ENCODE measurements at places on chromosomes 4 and X.

GRCh38 chr4:110454441-110454840 lies 21.5 kb upstream of the ENPEP start:
- DNase-seq: no peak

DNA sequence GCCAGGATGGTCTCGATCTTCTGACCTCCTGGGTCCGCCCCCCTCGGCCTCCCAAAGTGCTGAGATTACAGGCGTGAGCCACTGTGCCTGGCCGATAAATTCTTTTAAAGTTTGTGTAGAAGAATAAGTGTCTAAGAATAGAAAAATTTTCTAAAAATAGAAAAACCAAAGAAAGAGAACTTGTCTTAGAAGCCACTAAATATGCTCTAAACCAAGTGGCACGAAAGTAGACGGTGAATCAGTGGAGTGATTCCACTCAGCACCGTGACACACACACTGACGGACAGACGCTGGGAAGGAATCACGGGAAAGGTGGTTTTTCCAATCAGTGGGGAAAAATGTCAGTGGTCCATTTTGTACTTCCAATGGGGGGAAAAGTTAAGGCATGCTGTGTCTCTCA lies 72.7 kb upstream of the PSAPL1 start:
- DNase-seq: no peak

- DNase-seq: no peak
Measured at GRCh38 chr4:125350470-125351135, 35.8 kb downstream of the FAT4 start.

DNA sequence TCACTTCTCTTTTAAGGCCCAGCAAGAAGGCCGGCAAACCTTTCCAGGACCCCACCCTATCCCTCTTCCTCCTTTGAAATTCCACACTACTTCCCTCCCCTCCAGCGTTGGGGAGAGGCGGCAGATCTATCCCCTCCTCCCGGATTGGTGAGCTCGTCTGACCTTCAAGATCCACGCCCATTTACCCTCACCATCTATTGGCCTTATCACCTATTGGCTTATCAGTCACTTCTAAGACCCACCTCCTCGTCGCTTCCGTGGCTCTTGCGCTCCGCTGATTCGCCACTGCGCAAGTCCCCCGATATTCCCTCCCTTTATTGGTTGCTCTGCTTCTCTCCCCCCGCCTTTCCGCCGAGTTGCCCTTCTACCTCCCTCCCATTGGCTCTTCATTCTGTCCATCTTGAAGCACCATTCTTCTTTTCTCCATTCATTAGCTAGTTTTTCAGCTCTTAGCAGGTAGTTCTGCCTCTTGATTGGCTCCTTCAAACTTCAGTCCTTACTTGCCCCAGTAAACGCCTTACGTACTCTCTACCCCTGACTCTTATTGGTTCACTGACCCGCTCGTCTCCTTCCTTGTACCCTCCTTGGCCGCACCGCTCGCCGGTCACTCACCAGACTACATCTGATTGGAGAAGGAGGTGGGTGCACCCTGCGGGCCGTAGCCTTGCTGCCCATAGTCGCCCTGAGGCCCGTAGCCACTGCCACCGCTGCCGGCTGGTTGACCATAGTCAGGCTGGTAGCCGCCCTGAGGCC lies 4.8 kb upstream of the PRICKLE3 start:
- peak; percentile 77 for DNase-seq

- DNase-seq: no peak
Measured at GRCh38 chrX:108090491-108091263, 665 bp downstream of the PSMD10 start.

GRCh38 chr4:95499291-95499696 lies 49.5 kb downstream of the UNC5C start:
- DNase-seq: no peak

DNA sequence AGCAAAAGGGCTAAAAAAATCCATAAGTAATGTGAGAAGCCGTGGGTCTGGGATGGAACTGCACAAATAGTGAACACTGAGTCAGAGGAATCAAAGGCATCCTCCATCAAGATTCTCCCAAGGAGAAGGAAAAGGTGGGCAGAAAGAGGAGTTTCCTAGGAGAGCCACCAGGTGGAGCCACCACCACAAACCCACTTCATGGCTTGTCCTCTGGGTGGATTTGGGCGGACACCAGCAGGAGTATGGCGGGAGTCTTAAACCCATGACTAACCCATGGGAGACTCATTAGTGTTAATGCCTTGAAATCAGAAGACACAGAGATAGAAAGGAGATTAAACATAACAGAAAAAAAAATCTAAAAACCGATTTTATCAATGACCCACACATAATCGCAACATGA lies 147.7 kb downstream of the SH3KBP1 start:
- DNase-seq: peak; percentile 54

- no peak for DNase-seq
Measured at GRCh38 chr4:182528819-182529218, 285.6 kb downstream of the TENM3 start.

GRCh38 chr4:52199574-52200338 lies 148.7 kb downstream of the SPATA18 start:
- no peak for DNase-seq

- no peak for DNase-seq
Measured at GRCh38 chr4:70670332-70671014, 4.2 kb upstream of the JCHAIN start.

DNA sequence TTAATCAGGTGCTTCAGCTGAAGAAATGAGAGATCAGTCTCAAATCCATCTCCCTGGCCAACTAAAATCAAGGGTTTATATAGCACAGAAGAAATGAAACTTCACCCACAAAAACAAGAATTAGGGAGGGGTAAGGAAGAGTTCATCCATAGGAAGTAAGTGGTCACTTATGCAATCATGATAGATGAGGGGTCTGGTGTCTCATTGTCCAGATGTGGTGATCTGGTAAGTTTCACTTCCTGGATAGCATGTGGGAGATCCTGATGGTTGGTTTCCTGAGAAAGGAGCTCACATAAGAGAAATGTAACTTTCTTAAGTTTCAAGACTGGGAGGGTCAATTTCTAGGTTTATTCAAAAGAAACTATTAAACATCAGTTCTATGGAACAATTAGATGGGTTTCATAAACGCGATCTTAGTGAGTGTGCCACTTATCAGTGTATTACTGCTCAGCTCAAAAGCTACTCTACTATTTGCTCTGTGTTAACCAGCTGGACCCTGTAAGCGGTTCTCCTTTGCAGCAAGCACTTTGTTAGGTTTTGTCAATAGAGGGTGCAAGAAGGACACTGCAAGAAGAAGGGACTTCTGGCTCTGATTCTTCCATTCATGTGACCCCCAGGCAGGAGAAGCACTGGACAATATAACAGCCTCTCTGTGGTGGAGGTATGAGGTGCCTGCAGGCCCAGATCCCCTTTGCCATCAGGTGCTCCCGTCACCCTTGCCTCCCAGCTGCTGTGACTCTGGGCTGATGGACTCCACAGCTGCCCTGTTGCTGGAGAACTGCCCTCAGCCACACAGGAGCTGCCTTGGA lies 35.4 kb upstream of the HPSE start:
- DNase-seq: no peak

- no peak for DNase-seq
Measured at GRCh38 chrX:37904833-37905232, 57.5 kb upstream of the DYNLT3 start.

GRCh38 chrX:13937370-13938050 lies 92.2 kb downstream of the GEMIN8 start:
- DNase-seq: no peak

DNA sequence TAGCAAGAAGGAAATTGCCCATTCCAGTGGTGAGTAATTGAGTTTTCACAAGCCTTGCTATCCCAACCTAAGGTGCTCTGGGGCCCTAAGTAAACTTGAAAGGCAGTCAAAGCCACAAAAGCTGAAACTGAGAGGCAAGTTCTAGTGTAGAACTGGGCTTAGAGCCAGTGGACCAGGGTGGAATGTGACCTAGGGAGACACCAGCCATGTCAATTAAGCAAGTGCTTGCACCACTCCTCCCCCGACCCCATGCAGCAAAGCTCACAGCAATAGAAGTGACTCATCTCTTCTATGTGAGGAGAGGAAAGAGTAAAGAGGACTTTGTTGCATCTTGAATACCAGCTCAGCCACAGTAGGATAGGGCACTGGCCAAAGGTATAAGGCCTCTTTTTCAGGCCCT lies 486.1 kb upstream of the POU3F4 start:
- DNase-seq: no peak

- no peak for DNase-seq
Measured at GRCh38 chr4:3700223-3700622, 66.0 kb upstream of the ADRA2C start.

- DNase-seq: no peak
Measured at GRCh38 chr4:186266729-186267456, 904 bp downstream of the F11 start.

DNA sequence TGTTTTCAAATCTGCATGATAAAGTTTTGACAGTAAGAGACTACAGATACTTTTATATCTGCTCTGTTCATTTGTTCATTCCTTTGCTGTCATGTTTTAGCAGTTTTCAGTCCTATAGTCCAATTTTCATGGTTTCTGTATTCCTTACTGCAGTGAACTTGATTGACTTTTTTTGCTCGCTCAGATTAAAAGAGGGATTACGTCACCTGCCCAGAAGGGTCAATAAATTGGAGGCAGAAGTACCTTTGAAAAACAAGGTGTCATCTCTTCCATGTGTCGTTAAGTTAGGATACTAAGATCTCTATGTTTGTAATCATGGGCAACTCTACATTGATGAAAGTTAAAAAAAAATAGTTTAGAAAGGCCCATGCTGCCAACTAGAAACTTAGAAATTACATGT lies 250.1 kb upstream of the SMIM31 start:
- DNase-seq: no peak

GRCh38 chr4:154960476-154960875 lies 179.4 kb downstream of the RBM46 start:
- DNase-seq: no peak

GRCh38 chr4:108849611-108850168 lies 86.8 kb upstream of the ETNPPL start:
- peak; percentile 15 for DNase-seq

DNA sequence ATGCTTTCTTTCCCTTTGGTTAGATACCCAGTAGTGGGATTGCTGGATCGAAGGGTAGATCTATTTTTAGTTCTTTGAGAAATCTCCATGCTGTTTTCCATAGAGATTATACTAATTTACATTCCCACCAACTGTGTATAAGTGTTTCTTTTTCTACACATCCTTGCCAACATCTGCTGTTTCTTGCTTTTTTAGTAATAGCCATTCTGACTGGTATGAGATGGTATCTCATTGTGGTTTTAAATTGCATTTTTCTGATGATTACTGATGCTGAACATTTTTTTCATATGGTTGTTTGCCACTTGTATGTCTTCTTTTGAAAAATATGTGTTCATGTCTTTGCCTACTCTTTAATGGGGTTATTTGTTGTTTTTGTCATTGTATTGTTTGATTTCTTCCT lies 6.6 kb upstream of the AGA start:
- no peak for DNase-seq

DNA sequence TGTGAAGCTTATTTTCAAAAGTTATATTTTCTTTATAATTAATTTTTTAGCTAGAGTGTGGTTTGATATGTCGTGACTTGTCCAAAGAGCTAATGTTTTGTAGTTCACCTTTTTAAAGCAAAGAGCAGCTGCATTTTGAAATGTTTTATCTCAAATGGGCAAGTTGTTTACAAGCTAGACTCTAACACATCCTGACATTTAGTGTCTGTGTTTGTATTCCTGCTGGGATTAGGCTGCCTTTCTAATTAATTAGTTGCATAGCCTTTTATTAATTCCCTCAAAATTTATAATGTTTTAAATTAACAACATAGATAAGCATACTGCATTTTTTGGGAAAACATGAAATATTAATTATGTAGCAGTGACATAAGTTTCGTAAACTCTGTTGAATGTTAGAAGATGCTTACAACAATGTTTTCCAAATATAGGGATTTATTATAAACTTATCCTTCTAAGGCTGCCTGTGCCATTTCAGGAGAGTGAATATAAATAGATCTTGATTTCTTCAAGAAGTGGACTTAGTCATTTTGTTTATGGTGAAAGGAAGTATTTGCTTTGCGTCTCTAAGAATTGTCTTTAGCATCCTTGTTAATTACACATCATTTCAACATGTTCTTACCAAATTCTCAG lies 37.7 kb upstream of the NUDT6 start:
- no peak for DNase-seq

GRCh38 chrX:100647095-100647494 lies 3.1 kb downstream of the SRPX2 start:
- DNase-seq: no peak

DNA sequence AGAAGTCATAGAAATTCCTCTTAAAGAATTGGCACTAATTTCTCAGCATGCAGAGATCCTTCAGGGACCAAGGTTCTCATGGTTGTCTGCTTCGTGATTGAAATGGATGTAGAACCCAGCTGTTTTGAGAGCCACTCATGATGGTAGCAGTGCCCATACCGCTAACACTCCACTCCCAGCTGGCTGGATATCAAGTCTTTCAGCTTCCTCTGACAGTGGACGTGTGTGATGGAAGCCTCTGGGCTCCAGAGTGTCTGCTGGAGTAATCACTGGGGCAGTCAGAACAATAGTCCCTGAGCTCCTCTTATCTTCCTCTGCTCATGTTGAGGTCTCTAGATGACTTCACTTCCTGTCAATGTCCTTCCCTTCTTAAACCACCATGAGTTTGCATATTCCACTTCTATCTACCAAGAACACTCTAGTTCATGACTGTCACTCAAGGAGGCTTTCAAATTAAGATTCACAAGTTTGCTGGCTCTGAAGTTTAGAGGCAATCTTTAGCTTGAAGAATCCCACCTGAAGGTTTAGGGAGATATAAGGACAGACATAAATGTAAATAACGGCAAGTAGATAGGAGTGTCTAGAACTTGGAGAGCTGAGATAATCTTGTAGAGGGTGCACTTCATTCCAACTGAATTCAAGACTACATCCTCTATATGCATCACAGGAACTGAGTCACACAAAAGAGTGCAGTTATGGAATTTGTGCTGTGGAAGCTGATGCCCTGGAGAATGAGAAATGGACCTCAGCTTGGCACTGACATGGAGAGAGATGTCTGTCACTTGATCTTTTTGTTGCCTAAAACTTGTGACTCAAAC lies 64.5 kb upstream of the WDR1 start:
- peak; percentile 29 for DNase-seq

DNA sequence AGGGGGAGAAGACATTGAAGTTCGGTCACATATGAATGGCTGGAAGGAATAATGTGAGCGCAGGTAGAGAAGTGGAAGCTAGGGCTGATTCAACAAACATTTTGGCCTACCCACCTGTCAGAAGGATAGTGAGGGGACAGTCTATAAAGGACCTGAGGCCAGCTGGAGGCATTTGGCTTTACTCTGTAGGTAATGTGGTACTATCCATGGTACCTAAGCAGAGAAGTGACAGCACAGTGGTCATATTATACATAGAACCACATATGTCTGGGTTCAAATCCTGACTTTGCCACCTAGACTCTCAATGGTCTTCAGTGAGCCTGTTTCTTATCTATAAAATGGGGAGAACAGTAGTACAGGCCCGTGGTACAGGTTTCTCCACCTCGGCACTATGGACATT lies 257.1 kb downstream of the EVC2 start:
- DNase-seq: no peak
